T-cell (primary cell): ENCODE measurements at places on chromosomes 1 and 21.

- no peak for DNase-seq
These were observed 147.5 kb downstream of the TRABD2B start for GRCh38 chr1:47849591-47850261.

GRCh38 chr1:245486775-245487470 lies 332.1 kb downstream of the KIF26B start:
- DNase-seq: no peak

GRCh38 chr1:56578963-56579875 lies at the start of gene PLPP3:
PLPP3 (minus strand) TSS chr1:56579563; CDS start chr1:56579016, 547 bp downstream.
- peak; percentile 1 for DNase-seq

DNA sequence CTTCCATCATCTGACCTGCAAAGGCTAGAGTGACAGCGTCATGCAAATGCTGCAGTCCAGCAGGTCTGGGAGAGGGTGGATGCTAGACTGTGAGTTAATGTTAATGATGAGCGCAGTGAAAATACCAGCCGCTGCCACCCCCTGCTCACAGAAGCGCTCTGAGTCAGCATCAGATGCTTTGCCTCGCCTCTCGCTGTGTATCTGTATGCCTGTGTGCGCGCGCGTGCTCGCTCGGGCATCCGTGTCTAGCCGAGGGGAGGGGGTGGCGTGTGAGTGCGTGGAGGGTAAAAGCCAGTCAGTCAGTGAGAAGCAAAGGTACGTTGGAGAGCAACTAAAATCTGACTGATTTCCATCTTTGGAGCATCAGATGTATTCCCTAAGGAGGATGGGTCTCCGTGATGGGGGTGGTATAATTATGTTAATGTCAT lies 858.7 kb downstream of the USP25 start:
- no peak for DNase-seq

- DNase-seq: peak; percentile 43
These were observed 132.2 kb downstream of the ADSS2 start for GRCh38 chr1:244319283-244320132.

DNA sequence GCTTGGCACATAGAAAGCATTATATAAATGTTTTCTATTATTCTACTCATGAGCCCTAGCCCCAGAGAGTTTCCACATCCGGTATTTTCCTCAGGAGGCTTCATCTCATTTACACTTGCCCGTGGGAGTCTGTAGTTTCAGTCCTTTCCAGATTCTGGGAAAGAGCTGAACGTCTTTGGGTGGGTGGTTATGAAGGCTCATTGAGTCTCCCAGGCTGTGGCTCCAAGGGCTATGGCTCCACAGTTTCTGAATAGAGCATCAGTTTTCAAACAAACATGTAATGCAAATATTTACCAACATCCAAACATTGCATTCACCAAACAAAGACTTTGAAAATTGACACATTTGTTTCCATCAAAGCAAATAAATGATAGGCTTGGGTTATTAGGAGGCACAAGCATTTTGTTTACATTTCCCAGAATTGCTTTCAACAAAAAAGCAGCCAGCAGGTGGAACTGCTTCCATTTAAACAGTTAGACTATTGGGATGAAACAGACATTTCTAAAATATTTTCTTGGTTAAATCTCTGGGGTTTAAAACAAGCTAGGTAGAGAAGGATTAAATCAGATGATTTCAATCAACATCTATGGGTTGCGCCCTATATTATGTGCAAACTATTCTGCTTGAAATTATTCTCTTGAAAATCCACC lies 1.3 kb upstream of the LEMD1 start:
- no peak for DNase-seq

GRCh38 chr1:212034516-212035122 lies 738 bp downstream of the INTS7 start:
- no peak for DNase-seq

GRCh38 chr1:37631036-37631435 lies 3.7 kb downstream of the RSPO1 start:
- DNase-seq: no peak

- DNase-seq: no peak
These were observed 116.2 kb downstream of the EIF4G3 start for GRCh38 chr1:21060523-21060922.

GRCh38 chr1:2611031-2611501 lies 21.8 kb downstream of the MMEL1 start:
- DNase-seq: no peak

DNA sequence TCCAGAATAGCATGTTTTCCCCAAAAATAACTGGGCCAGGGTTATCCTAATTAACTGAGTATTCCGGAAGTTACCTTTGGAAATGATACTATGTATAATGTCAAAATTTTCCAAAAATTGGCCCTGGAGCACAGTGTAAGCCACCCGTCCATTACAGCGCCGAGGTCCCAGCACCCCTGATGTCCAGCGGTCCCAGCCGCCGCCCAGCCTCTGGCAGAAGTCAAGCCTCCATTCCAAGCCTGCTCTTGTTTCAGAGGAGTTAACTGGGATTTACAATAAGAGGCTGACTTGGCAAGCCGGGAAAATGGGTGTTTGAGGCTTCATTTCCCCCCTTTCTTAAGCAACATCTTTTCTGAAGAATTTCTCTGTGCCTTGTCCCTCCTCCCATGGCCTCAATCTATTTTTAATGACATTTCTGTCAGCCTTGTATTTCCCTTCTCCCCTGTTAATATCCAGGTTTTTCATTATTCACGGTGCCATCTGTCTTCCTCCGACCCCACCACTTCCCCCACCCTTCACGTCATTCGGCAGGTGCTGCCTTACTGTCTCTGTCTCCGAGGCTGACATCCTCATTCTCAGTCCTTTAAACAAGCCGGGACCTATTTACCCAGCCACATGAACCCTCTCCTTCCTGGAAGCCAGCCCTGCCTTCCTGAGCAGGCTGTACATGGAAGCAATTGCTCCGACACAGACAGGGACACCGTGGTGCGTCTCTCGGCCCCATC lies 490.9 kb downstream of the NPHP4 start:
- DNase-seq: no peak

- no peak for DNase-seq
These were observed 58.1 kb downstream of the SCCPDH start for GRCh38 chr1:246782120-246782900.

GRCh38 chr1:78440381-78440793 lies 50.4 kb upstream of the PTGFR start:
- no peak for DNase-seq

GRCh38 chr21:17438635-17439034 lies 74.2 kb upstream of the CXADR start:
- DNase-seq: no peak
